ENCODE measurements at places on chromosomes 1 and 21.

- DNase-seq: no peak
These were observed 118.5 kb downstream of the DMRTB1 start for GRCh38 chr1:53577761-53578100.

DNA sequence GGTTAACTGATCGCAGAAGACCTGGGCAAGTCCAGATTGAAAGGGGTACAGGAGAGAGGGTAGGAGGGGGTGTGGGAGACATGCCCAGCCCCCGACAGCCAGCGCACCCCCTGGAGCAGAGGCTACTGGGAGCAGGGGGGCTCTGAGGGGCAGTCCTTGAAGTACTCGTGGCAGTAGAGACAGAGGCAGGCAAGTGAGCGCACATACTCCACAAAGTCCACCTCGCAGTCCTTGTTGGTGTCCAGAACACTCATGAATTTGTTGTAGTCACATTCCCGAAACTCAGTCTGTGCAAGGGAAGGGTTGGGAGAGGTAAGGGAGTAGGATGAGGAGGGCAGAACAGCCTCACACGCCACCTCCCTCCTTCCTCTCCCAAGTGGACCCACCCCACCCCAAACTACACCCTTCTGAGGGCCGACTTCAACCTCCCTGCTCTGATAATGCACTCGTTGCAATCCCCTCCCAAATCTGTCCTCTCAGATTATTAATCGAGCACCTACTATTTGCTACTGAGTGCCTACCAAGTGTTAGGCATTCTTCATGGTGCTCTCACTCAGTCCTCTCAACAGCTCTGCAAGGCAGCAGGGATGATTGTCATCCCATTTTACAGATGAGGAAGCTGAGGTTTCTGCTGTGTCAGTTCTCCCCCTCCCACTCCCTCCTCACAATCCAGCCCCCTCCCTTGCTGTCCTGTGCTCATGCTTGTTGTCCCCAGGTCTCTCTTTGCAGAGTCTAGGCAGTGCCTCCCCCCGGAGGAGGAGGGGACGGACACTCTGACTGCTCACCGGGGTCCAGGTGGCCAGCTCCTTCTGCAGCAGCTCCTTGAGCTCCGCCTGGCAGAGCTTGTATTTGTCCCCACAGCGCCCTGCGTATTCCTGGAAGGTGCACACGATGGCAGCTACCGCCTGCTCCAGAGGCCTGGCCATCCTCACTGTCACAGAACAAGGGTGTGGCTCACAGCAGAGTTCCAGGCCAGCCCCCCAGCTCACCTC is 1.2 kb downstream of the S100A3 start:
- no peak for DNase-seq

- no peak for DNase-seq
These were observed 2.7 kb downstream of the KIAA0319L start for GRCh38 chr1:35554266-35555211.

DNA sequence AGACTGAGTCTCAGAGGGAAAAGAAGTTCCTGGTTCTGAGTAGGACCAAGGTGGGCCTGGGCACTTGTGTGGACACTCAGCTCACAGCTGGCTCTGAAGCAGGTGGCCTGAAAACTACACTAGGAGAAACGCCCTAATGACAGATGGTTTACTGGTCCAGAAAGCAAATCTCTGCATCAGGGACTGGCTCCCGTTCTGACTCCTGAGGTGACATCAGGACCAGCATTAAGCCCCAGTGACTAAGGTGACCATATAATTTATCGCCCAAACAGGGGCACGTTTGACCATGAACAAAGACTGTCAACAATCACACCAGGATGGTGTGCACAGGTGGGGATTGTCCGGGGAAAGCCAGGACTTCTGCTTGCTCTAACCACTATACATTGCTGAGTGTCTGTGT is 12.2 kb upstream of the CD34 start:
- no peak for DNase-seq

GRCh38 chr1:108524676-108525075 is 35.2 kb upstream of the EEIG2 start:
- no peak for DNase-seq

DNA sequence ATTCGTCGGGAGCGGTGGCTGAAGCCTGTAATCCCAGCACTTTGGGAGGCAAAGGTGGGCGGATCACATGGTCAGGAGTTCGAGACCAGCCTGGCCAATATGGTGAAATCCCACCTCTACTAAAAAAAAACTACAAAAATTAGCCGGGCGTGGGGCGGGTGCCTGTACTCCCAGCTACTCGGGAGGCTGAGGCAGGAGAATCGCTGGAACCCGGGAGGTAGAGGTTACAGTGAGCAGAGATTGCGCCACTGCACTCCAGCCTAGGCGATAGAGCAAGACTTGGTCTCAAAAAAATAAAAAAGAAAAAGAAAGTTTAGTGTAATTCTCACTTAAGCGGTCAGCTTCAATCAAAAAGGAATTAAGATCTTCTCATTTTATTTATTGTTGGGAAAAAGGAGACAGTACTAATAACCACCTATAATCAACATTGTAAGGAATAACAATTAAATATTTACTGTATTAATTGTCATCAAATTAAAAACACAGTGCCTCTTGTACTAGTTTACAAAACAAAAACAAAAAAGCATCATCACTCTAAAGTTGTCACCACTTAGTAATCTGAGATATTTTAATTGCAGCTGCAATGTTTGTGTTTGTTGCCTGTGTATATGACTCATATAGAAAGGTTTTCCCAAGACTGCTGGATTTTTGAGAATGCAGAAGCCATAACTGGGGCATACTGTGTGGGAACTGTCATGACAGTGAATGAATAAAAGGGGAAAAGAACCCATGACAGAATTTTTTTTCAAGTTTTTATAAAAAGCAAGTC is 3.7 kb downstream of the FBXO42 start:
- no peak for DNase-seq

DNA sequence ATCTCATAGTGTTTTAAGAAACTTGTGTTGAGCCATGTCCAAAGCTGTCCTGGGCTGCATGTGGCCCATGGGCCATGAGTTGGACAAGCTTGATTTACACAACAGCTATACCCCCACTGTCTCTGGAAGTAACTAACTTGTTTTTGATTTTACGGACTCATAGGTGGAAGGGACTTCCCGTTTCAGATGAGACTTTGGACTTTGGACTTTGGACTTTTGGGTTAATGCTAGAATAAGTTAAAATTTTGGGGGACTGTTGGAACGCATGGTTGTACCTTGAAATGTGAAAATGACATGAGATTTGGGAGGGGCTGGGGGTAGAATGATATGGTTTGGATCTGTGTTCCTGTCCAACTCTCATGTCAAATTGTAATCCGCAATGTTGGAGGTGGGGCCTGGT is 52.6 kb upstream of the ZSWIM5 start:
- DNase-seq: no peak

- DNase-seq: peak; percentile 0
These were observed 14.1 kb upstream of the TNR start for GRCh38 chr1:175757381-175758015.

GRCh38 chr1:159783724-159784123 is 3.0 kb downstream of the DUSP23 start:
- DNase-seq: no peak

GRCh38 chr1:67557696-67558448 is 127.1 kb upstream of the GADD45A start:
- no peak for DNase-seq

DNA sequence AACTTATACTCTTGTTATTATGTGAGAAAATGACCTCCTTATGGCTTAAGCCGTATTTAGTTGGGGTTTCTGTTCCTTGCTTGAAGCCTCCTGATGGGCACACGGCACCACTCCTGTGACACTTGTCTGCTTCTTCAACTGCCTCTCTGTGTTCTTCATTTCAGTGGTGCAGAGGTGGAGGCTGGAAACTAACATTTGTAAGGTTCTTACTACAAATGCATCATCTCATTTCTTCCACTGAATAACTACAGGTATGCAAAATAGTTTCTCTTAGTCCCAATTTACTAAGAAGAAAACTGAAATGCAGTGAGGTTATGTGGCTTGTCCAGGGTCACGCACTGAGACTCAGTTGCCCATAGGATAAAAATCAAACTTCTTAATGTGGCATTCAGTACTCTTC is 23.6 kb upstream of the ZNF362 start:
- no peak for DNase-seq

GRCh38 chr1:25989440-25990234 is 8.2 kb downstream of the PAFAH2 start:
- no peak for DNase-seq

- no peak for DNase-seq
These were observed 76.5 kb downstream of the CD58 start for GRCh38 chr1:116494353-116494692.

DNA sequence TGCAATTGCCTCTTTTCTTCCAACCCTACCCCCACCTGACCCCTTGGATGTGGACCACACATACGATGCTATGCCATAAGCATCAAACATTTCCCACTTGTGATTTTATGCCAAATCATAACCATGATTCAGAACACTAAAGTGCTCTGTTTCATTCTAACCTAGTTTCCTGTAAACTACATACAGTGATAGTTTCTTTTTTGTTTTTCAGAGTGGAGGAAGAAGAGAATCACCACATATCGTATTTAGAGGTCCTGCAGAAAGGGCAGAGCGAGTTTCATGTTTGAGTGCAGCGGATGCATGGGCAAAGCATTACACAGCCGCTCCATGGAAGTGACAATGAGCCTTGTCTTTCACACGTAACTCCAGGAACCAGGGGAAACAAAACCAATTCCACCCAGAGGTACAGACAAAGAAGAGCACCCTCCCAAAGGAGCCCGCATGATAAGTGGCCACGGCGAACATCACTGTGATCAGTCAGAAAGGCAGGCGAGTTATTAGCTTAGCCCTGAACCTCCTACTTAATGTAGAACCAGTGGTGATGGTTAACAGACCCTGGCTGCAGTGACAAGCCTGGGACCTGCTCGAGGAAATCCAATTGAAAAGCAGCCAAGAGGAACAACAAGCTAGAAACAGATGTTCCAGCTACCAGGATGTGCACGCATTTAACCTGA is 64.0 kb upstream of the ZNF281 start:
- no peak for DNase-seq

GRCh38 chr1:24932284-24932683 is 2.2 kb upstream of the RUNX3 start:
- DNase-seq: peak; percentile 49

GRCh38 chr1:6464915-6465314 is 1.1 kb downstream of the TNFRSF25 start:
- no peak for DNase-seq

- DNase-seq: no peak
These were observed 22.9 kb downstream of the ELAPOR1 start for GRCh38 chr1:109136766-109137165.

DNA sequence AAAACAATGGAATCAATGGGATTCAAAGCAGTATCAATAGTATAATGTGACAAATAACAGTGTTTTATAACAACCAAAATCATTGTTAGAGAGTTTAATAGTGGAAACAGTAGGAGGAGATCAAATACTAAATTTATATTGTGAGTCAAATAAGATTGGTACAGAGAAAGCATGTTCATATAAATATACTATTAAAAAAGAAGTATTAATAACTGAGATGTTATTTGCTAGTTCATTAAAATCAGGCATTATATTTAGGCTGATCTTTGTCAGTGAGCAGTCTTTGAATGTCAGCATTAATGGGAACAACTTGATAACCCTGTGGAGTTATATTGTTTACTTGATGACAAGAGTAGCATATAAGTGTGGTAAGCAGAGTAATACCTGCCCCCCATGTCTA is 30.6 kb downstream of the PRKAA2 start:
- no peak for DNase-seq

DNA sequence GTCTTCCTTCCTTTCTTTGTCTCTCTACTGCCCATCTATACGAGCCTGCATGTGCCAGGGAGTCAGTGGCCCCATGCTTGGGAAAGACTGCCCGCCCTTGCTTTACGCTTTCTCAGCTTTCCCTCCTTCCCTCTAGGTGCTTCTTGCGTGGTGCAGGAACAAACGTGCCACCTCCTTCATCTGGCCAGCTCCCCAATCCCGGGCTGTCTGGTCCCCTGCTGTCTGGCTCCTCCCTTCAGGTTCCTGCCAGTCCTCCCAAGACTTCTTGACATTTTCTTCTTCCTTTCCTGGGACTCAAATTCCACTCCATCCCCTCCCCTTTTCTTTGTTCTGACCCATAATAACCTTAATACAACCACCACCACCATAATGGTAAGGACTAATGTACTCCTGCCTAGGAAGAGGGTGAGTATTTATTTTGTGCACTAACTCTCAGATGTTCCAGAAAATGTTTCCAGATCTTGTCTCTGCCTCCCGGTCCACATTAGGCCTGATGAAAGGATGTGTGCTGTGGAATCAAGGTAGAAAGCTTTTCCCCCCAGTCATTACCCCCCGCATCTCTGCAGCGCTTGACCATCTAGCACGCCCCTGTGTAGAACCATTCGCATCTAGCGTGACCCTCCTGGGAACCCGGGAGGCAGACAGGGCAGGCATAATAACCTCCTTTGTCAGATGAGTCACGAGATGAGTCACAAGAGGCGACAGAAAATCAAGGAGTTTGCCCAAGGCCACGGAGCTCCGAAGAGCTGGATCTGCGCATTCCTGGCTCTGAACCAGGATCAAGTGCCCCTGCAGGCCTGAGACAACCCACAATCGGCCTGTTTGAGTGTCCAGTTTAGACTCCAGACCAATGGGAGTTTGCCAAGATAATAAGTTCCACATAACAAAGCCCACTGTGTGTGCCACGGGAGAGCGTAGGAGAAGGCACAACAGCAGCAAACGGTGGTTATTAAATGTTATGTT is 60.1 kb upstream of the NEK2 start:
- no peak for DNase-seq

DNA sequence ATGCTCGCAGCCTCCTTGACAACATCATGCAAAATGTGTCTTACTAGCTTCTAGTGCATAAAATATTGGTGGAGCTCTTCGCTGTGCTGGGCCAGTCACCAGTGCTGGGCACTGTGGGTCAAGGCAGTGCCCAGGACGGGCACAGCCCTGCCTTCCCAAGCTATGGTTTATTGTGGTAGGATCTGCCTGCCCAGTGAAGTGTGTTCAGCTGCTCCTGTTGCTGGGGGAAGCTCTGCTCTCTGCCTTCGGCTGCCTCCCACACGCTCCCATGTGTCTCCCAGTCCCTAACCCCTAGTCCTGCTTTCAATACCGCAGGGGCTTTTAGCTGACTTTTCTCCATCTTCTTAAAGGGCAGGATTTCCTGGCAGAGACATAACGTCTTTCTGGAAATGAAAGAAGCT is 15.7 kb downstream of the EPHX1 start:
- no peak for DNase-seq

DNA sequence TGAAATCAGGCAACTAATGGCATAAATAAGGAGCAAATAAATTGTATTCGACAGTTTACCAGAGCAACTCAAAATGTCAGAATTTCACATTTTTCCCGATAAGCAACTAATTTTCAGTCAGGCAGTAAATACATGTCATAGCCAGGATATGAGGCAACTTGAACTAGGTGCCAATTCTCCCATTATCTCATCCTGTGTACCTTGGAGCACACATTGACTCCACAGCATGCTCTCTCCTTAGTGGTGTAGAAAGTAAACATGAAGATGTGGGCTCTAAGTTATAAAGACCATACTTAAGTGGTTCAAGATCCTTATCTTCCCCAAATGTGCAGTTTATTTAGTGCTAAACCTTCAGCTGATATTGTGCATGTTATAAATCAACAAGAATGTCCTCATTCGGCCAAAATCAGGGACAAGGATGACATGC is 197.8 kb downstream of the VAV3 start:
- no peak for DNase-seq
